ENCODE measurements at places on chromosomes 11 and 22.

DNA sequence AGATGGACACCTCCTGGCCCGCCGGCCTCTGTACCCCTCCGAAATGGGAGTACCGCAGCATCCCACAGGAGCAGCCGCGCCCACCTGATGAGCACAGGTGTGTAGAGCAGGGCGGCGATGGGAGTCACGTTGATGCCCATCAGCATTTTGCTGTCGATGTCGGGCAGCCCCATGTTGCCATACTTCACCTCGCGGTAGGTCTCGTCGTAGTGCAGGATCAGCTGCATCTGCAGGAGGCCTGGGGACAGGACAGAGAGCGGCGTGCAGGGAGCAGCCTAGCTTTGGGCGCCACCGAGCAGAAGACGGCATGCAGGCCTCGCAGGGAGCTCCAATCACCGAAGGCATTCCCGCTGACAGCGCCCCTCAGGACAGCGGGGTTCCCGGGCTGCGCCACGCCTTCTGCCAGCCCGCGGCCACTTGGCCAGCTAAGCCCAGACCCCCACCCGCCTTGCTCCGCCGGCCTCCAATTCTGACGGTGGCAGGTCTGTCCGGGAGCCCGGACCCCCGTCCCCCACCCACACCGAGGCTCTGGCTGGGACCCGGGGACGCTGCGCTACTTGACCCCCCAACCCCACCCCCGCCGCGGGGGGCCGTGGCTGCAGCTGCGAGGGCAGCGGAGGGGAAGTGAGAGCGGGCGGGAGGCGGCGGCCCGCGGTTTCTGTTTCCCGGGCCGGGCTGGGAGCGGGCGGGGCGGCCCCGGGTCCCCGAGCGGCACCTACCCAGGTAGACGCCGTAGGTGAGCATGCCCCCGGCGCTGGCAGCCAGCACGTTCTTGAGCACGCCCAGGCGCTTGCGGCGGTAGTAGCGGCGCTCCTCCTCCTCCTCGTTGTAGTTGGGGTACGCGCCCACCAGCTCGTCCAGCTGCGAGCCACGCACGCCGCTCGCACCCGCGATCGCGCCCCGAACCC is 705 bp downstream of the UNC93B1 start:
- DNase-seq = peak; percentile 28

DNA sequence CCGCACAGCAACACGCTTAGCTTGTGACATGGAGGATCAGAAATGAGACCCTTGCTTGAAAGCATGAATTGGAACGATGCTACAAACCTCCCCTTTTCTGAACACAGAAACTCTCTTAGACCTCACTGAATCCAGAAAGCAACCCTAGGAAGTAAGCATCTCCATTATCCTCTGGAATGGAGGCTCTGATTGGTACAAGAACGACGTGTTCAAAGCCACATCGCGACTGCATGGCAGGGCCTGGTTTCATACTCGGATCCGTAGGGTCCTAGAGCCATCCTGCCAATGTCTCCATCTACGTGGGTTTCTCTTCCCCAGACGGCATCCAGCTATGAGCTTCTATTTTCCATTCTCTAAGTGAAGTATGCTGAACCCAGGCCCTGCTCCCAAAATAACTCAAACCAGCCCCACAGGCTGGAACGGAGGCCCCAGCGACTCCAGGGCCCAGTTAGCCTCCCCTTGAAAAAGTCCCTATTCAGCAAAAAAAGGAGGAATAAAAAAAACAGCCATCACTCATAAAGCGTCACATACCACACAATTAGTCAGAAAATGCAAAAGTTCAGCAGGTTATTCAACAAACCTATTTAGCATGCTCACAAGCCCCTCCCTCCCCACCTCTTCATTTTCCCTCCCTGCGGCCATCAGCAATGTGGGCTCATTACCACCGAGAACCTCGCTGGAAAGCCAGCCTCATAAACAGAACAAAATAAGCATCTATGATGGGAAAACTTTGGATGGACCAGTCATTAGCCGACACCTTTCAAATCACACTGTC is 7.1 kb upstream of the MN1 start:
- DNase-seq = no peak

DNA sequence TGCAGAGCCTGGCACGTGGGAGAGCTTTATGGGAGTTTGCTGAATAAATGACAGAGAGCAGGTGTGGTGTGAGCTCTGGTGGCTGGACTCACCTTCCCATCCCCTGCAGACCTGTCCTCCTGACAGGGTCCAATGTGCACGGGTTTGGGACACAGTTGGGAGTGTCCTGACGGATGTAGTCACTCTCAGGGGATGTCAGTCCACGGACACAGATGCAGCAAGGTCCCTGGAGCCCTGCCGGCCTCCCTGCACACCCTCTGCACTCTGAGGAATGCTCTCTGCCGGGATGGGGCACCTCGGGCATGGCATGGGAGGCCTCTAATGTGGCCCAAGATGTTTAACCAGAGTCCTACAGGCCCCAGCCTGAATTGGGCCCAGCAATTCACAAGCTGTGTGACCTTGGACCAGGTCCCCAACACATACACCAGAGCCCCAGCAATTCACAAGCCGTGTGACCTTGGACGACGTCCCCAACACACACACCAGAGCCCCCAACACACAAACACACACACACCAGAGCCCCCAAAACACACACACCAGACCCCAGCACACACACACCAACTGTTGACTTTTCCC is 30.0 kb upstream of the RFPL3 start:
- no peak for DNase-seq

GRCh38 chr22:27952091-27952490 is 33.0 kb upstream of the PITPNB start:
- no peak for DNase-seq
